GF-D8 (cell line): ENCODE measurements at places on chromosomes 11 and 22.

DNA sequence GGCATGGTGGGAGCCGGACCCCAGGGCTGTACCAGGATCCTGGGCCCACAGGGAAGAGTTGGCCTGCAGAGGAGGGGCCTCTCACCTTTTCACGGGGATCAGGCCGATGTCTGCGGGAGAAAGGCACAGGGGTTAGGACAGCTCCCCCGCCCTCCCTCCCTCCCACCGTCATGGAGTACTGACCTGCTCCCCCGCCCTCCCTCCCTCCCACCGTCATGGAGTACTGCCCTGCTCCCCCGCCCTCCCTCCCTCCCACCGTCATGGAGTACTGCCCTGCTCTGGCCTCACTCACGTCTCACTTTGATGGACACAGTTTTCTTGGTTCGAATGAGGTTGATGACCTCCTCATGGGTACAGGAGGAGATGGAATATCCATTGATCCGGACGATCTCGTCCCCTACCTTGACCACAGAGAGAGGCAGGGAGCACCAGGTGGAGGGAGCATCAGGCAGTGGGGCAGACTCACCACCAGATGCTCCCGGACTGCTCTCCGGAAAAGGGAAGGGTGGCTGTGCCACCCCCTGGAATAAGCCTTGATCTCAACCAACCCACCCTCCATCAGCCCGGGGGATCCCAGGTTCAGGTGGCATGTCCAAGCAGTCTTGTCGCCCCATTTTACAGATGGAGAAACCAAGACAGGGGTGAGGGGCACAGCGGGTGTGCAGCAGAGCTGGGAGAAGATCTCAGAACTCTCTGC, 17.1 kb downstream of the USH1C start:
- no peak for DNase-seq

DNA sequence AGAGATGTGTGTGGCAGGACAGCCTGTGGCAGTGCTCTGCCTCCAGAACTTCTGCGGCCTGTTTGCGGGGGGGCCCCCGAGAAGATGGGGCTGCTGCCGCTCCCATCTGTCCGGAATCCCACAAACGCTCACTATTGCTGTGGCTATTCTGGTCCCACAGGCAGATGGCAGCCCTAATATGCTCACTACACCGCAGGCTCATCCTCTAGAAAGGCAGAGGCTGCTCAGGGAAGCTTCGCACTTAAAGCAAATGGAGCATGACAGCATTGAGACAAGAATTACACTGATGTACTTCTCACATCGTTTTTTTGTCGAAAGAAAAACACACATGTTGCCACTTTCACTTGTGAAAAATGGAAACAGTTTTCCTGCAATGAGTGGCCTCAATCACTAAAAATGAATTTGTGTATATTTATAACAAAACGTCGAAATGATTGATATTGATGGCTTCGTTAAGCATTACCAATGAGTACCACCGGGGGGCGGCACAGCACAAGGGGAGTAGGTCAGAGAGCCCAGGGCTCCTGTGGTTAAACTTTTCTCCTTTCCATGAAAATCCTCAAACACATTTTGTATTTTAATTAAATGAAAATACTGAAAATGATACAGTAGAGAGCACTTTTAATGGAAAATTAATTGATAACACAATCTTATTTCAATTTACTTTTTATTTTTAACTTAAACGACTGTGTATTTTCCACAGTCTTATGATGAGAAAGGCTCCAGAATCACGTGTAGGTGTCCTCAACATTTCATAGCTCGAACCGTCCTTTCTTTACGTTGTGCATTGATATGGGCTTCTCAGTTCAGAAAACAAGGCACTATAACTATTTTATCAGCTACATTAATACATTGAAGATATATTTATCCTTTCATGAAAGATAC, 69.1 kb downstream of the CTTN start:
- DNase-seq: no peak

DNA sequence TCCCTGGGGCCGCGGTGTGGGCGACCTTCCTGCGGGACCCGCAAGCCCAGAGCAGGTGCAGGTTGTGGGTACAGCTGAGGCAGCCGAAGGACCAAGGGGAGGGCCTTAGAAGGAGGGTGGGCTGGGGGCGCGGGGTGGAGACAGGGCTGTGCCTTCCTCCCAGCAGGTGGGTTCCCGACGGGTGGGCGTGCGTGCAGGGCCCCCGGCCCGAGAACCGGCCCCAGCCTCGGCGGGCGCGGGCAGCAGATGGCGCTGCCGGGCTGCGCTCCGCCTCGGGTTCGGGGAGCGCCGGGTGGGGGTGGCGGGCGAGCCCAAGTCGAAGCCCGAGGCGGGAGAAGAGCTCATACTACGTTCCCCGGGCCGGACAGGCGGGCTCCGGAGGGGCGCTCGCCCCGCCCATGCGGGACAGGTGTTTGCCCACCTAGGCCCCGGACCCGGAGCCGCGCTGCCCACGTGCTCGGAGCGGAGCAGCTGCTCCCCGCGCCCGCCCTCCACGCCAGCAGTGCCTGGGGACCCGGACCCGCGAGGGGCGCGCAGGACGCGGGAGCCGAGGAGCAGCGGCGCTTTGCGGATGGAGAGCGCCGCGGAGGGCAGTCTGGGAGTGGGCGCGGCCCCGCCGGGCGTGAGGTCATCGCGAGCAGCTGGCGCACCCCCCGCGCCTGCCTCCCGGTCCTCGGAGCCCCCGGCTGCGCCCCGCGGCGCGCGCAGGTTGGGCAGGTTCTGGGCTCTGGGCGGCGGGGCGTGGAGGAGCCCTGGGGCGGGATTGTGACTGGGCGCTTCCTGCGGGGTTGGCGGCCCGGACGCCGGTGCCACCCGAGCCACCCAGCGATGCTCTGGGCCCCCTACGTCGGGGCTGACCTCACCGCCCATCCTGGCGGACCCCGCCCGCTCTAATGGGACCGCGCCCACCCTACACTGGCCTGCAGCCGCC, 25.3 kb downstream of the DUSP8 start:
- no peak for DNase-seq

DNA sequence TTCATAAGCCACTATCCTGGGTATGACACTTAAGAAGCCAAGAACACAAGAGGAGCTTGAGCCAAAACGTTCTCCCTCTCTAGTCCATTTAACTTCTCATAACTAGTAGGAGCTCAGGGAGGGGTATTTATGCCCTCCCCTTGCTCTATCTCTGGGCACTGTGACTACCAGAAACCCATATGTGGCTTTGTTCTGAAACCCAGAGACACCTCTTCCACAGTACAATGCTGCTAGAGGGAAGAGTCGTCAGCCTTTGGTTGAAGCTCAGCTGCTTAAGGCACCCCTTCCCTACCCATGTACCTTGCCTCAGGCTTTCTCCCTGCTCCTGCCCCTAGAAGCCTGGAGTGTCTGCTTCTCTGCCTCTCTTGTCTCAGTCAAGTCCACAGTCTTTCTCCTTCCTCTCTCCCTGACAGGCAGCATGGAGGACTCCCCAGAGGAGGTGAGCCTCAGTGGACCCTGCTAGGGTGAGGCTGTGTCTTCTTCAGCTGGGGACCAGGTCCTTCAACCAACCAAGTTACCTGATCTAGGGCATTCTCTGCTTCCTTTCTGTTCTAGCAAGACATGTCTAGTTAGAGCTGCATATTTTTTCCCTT, 23.1 kb upstream of the USP47 start:
- no peak for DNase-seq

GRCh38 chr22:42688241-42689211, 32.1 kb downstream of the A4GALT start:
- peak; percentile 23 for DNase-seq

- DNase-seq: no peak
Measured at GRCh38 chr11:34348919-34349318, 8.9 kb downstream of the ABTB2 start.

DNA sequence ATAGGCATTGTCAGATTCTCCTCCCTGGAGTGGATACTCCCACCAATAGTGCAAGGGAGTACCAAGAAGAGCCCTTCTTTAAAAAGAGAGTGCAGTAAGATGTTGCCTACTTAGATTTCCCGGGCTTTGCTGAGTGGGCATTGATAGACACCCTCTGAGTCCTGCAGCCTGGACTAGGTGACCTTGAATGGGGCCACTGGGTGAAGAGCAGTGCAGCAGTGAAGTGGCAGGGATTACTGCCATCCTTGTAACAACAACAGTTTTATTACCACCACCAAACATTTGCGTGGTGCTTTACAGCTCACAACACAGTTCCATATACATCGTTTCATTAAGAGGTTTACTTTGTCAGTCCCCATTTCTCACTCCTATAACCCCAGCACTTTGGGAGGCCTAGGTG, 59.4 kb downstream of the MICAL2 start:
- DNase-seq: no peak

DNA sequence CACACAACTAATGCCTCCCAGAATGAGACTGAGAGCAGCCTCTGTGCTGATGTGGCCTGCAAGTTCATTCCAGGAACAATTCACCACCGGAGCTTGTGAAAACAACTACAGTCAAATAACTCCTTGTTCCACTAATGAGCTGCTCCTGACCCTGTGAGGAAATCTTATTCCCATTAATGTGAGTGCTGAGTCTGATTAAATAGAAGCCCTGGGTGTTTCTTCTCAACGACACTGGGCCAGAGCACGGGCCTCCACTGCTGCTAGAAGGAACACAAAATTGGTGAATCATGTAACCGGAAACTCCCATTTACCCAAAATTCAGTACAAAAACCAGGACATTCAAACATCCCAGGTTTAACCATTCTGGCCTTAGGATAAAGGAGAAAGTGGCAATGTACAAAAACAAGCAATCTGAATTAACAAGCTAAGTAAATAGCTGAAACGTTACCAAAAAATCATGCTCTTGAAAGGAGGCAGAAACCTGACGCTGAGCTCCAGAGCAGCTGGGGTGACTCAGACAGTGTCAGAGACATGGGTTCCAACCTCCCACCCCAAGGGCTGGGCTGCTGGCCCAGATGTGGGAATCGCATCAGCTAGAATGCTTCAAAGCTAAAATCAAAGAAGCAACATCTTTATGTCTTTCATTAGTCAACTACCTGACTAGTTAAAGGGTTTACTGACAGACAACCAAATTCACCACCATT, 26.7 kb downstream of the SERGEF start:
- no peak for DNase-seq
